ENCODE measurements at places on chromosomes 2 and 18.

- no peak for DNase-seq
Measured at GRCh38 chr2:99762714-99763113, 272.9 kb upstream of the REV1 start.

- DNase-seq, result no peak
Measured at GRCh38 chr18:22549260-22549937, 131.7 kb upstream of the CTAGE1 start.

DNA sequence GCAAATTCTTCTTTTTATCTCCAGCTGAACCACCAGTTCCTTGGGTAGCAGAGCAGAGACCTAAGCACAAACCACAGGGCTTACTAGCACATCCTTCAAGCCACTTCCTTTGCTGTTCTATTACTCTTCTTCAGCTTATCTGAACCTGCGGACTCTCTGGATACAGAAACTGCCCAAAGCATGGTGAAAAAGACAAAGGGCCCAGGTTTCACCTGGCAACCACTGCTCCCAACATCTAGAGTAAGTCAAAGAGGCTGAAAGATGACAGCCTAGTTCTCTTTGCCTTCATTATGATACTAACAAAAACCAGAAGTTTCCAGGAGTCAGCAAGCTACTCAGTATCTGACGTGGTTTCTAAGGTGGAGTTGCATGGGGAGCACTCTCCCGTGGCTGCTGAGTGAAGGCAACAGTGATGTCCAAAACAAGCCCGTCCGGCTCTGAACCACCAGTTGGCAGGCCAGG lies 43.4 kb downstream of the KANSL3 start:
- no peak for DNase-seq

- no peak for DNase-seq
Measured at GRCh38 chr2:7116511-7116910, 199.3 kb downstream of the RNF144A start.

DNA sequence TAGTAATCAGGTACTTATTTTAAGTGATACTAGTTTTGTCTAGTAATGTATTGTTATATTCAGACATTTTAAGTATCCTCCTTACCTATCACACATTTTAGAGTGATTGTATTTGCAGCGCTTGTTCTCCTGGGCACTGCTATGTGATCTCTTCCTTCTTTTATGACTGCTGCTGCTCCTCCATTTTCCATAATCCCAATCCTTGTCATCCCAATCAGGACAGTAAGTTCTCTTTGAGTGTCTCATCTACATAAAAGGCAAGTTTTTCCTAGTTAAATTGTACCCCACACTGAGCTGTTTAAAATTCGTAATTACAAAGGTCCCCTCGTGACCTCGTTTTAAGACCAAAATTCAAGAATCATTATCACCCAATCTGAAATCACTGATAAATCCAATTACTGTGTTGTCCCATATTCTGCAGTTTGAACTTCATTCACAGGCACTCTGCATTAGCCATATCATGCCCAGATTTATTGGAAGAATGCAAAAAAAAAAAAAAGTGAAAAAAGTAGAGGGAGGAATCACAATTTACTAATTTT lies 2.8 kb downstream of the CLK1 start:
- DNase-seq, result no peak

DNA sequence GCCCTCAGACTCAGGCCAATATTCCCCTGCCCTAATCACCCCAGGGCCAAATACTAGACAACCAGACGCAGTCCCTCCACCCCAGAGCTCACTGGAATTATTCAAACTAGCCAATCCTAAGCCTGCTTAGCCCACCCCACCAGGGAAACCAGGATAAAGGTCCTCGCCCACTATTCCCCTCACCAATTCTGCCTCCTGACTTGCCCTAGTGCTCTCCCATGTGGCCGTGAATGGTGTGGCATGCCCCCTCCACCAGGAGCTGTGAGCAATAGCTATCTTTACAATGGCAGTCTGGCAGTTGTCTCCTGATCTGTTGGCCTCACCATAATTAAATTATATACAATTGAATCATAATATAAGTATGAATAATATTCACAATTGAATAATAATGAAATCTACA lies 42.3 kb downstream of the FAM124B start:
- DNase-seq, result no peak

DNA sequence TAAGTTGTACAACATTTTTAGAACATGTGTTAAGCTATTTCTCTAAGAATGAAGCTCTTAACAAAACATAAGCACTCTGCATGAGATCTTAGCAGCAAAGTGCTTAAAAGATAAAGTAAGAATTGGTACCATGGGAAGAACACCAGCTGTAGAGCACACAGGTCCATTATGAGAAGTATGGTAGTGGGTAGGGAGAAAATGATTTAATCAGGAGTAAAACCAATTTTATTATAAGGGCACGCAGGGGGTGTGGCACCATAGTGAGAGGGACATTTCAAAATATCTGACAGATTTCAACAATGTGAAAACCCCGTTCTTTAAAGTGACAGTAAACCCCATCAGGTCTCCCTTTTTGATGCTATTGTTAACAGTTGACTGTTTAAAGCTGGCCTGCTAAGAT lies 492.9 kb downstream of the ARHGAP15 start:
- DNase-seq, result no peak

DNA sequence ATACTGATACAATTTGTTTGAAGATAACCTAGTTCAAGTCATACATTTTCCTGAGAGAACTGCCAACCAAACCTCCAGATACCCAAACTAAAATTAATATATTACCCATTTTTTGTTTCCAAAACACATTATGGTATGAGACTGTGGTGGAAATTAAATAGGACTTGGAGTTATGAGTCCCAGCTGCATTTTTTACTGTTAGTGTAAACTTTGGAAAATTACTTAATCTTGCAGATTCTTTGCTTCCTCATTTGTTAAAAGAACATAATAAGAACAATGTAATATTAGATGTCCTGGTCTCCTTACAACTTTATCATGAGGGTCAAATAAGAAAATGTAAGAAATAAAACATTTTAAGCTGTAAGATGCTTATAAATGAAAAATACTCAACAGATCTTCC lies 98.2 kb upstream of the TRIB2 start:
- DNase-seq, result no peak

GRCh38 chr18:79275461-79275860 lies 120.3 kb upstream of the NFATC1 start:
- DNase-seq, result no peak

DNA sequence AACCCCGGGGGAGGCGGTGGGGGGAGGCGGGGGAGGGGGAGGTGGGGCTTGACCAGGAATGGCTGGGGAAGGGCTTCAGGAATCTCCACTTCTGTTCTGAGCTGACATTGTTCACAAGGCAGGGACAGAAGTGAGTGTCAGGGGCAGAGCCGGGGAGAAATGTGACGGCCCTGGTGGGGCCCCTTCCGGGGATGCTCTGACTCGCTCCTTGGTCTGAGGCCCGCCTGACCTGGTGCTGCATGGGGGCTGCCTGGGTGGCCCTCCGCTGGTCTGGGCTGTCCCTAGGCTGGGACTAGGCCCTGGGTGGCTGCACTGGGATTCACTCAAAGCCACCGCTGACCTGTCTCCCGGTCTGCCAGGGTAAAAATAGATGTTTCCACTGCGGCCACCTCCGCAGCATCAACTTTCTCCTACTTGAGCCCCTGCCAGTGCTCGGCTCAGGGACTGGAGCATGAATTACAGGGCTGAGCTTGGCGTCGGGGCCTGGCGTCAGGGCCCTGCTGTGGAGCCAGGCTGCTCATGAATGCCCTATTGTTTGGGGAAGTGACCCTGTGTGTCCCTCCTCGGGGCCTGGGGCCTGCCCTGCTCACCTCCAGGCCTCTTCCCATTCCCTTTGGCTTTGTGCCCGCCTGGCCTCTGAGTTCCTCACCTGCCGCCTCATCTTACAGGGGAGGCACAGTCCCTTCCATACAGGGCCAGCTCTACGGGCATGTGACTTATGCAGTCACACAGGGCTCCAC lies 247.5 kb downstream of the DYSF start:
- no peak for DNase-seq

DNA sequence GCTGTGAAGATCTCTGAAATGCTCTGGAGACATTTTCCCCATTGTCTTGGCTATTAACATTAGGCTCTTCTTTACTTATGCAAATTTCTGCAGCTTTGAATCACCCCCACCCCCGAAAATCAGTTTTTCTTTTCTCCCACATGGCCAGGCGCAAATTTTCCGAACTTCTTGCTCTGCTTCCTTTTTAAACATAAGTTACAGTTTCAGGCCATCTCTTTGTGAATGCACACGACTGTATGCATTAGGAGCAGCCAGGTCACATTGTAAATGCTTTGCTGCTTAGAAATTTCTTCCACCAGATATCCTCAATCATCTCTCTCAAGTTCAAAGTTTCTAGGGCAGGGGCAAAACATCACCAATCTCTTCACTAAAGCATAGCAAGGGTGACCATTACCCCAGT lies 106.8 kb downstream of the PARD3B start:
- DNase-seq, result no peak

DNA sequence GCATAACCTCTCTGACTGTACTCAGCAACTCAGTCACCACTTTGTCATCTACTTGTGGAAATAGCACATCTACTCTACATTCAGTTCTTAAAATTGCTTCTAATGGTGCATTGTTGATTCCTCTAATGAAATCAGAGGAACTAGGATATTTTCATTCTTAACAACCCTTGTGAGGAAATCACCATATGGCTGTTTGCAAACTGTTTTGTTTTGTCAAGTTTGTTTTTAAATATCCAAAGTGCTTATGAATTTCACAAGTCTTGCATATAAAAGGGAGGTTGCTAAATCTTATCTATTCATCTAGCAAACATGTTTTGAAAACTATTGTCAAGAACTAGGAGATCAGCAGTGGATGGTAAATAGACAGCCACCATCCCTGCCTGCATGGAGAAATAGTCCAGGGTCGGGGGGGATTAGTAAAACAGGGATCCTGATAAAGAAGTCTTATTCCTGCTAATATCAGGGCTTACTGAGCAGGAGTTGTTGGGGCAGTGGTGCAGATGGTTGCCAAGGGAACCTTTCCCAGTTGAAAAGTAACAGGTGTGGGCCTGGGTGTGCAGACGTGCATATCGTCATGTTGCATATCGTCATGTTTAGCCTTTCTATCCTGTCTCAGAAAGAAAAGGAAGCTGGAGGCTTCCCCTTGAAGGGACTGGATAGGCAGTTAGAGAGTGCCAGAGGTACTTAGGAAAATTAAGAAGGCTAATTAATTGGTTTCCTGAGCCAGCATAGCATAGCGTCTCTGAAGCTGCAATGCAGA lies 7.5 kb upstream of the MYO3B start:
- no peak for DNase-seq

GRCh38 chr2:241150660-241151530 lies 628 bp downstream of the PPP1R7 start:
- no peak for DNase-seq

DNA sequence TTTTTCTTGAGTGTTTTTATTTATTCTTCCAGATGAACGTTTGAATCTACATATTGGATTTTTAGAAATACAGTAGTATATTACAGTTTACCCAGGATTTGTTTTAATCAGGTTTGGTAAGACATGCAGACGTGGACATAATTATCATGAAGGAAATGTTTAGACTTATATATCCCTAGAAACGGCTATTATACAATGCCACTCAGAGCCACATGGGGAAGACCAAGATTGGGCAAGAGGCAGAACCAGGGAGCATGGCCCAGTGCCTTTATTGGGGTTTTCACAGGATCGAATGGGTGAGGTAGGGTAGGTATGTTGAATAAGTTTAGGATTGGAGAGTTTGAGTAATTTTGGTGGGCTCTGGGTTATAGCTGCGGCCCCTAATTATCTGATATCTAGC lies 212.2 kb downstream of the CAMKMT start:
- DNase-seq, result no peak

- no peak for DNase-seq
Measured at GRCh38 chr2:145267451-145267850, 747.5 kb upstream of the ZEB2 start.

DNA sequence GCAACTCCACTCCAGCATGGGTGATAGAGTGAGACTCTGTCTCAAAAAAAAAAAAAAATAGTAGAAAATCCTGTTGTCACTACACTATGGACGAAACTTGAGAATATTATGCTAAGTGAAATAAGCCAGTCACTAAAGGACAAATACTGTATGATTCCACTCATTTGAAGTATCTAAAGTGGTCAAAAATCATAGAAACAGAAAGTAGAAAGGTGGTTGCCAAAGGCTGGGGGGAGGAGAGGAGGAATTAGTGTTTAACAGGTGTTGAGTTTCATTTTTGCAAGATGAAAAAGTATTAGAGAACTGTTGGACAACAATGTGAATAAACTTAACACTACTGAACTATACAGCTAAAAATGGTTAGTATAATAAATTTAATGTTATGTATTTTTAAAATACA lies 18.8 kb upstream of the RMP24 start:
- no peak for DNase-seq

GRCh38 chr2:120596191-120596811 lies 139.4 kb upstream of the GLI2 start:
- no peak for DNase-seq

- no peak for DNase-seq
Measured at GRCh38 chr2:12778369-12778768, 61.6 kb downstream of the TRIB2 start.

DNA sequence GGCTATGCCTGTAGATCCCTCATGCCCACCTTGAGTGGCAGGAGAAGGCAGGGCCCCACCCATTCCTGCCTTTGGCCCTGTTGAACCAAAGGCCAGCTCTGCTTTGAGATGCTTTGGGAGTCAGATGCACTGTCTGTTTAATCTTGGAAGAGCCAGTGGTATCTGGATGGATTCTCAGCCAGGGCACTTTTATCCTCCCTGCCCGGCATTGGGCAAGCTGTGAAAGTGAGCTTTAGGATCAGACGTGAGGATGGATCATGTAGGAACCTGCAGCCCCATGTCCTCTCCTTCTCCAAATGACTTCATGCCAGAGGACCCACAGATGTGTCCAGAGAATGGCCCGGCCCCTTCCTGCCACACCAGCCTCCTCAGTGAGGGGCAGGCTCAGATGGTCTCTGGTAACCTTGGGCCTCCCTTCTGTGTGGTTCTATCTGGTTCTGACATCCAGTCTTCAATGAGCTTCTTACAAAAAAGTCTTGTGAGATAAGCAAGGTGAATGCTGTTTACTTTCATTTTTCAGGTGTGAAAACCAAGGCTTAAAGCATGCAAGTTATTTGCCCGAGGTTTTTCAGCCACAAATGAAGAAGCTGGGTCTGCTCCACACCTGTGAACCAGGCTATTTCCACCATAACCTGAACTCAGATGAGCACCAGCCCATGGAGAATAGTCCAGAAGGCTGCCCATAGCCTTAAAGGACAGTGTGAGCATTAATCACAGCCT lies 123.8 kb downstream of the KCTD1 start:
- DNase-seq, result no peak

- no peak for DNase-seq
Measured at GRCh38 chr2:42353792-42354429, 7.1 kb downstream of the COX7A2L start.

DNA sequence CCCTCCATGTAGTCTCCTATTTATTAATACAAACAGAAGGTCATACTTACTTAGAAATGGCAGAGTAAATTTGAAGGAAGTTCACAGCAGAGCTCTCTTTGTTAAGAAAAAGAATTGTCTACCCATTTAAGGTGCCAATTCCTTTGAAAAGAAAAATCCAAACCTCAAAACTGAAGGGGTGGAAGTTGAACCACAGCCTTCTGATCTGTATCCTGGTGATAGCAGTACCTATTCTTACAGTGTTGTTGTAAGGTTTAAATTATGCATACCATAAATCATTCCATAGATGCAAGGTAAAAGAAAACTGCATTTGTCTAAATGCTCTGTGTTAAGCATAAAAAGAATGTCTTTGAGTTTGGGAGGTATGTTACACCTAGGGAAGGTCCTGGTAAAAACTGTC lies 47.6 kb downstream of the COBLL1 start:
- DNase-seq, result no peak
